ENCODE measurements at places on chromosomes 13 and 19. TPM values are rescaled to one million over a fixed set of nuclear protein-coding genes. Genes with fewer than 3 reads are reported as not detected.

PSG2 gene
- total RNA-seq: not detected

SRRM5 gene
- 0.38 TPM for total RNA-seq

CPT1C gene
- 11.8 TPM for total RNA-seq

RASAL3 gene
- total RNA-seq: 3.7 TPM

SPACA4 gene
- not detected for total RNA-seq

KCNN1 gene
- not detected for total RNA-seq

IGFL3 gene
- not detected for total RNA-seq

SLC1A6 gene
- not detected for total RNA-seq

CEACAM5 gene
- not detected for total RNA-seq

OVOL3 gene
- not detected for total RNA-seq

SOX1 gene
- not detected for total RNA-seq

IZUMO1 gene
- 0.52 TPM for total RNA-seq

IGSF23 gene
- total RNA-seq: not detected

- no peak for DNase-seq
Measured at GRCh38 chr13:26050568-26051230, 1.1 kb downstream of the SHISA2 start.

DNA sequence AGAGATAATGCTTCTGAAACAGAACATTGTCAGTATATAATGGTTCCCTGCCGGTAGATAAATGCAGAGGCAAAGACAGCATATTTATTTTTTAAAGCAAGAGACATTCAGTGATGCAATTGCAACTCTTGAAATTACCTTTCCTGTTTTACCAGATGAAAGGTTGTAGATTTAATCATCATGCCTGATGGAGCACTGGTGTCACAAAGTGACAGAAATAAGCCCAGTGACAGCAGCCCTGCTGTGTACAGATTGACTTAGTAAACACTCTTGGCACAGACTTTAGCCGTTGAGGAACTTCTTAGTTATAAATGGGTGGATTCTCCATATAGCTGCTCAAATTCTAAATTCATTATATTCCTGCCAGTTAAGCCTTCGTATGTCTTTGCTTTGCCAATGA lies 172.5 kb downstream of the ITGBL1 start:
- DNase-seq: no peak

GRCh38 chr19:18828786-18829185 lies 3.0 kb upstream of the UPF1 start:
- no peak for DNase-seq

GRCh38 chr13:51931606-51932005 lies 69.8 kb downstream of the CCDC70 start:
- DNase-seq: no peak

- DNase-seq: no peak
Measured at GRCh38 chr19:39432677-39433025, 3.1 kb downstream of the RPS16 start.

GRCh38 chr19:31211088-31211487 lies 138.1 kb downstream of the TSHZ3 start:
- no peak for DNase-seq

DNA sequence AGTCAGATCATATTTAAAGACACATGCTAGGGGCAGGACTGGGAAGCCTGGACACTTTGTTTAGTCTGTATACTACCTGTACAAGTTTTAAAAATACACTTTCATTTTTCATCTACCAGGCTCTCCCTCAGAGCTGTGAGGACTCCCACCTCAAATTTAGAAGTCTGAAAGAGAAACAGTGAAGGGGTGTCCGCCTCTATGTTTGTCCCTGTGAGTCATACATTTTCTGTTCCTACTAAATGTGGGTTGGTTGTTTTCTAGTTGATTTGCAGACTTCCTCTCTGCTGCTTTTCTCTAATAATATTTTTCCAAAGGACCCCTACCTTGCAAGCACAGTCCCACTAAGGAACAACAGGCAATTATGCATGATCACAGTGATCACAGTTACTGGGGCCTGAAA lies 110.5 kb downstream of the ENOX1 start:
- no peak for DNase-seq

- no peak for DNase-seq
Measured at GRCh38 chr13:94209117-94209516, 270.4 kb downstream of the DCT start.

DNA sequence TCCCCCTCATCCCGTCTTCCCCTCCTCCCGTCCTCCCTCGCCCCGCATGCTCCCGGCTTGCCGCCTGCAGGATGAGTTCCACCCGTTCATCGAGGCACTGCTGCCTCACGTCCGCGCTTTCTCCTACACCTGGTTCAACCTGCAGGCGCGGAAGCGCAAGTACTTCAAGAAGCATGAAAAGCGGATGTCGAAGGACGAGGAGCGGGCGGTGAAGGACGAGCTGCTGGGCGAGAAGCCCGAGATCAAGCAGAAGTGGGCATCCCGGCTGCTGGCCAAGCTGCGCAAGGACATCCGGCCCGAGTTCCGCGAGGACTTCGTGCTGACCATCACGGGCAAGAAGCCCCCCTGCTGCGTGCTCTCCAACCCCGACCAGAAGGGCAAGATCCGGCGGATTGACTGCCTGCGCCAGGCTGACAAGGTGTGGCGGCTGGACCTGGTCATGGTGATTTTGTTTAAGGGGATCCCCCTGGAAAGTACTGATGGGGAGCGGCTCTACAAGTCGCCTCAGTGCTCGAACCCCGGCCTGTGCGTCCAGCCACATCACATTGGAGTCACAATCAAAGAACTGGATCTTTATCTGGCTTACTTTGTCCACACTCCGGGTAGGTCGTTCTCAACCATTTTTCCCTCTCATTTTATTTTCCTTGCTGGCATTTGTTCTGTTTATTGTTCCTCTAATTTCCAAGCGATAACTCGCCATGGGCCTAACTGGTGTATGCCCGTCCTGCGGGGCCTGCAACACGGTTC lies 29.8 kb downstream of the NFIX start:
- DNase-seq: no peak

GRCh38 chr13:20311596-20311995 lies 79.5 kb upstream of the GJB6 start:
- DNase-seq: no peak

- DNase-seq: peak; percentile 95
Measured at GRCh38 chr19:38233740-38234251, 9.8 kb upstream of the DPF1 start.

- no peak for DNase-seq
Measured at GRCh38 chr13:26310470-26310869, 56.5 kb downstream of the CDK8 start.

- DNase-seq: peak; percentile 35
Measured at GRCh38 chr19:37981785-37982475, 74.9 kb downstream of the SIPA1L3 start.

DNA sequence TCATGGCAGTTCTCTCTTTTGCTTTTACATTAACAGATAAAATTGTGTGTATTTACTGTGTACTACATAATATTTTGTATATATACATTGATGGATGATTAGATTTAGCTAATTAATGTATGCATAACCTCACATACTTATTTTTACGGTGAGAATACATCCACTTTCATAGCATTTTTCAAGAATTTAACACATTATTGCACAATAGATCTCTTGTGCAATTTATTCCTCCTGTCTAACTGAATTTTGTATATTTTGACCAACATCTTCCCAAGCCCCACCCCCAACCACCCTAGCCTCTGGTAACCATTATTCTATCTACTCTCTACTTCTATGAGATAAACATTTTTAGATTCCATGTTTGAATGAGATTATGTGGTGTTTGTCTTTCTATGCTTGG lies 194.7 kb downstream of the RBM26 start:
- no peak for DNase-seq

GRCh38 chr13:90696656-90697055 lies 650.8 kb upstream of the MIR17HG start:
- no peak for DNase-seq

GRCh38 chr13:24700539-24700938 lies 20.3 kb downstream of the ATP12A start:
- peak; percentile 62 for DNase-seq

DNA sequence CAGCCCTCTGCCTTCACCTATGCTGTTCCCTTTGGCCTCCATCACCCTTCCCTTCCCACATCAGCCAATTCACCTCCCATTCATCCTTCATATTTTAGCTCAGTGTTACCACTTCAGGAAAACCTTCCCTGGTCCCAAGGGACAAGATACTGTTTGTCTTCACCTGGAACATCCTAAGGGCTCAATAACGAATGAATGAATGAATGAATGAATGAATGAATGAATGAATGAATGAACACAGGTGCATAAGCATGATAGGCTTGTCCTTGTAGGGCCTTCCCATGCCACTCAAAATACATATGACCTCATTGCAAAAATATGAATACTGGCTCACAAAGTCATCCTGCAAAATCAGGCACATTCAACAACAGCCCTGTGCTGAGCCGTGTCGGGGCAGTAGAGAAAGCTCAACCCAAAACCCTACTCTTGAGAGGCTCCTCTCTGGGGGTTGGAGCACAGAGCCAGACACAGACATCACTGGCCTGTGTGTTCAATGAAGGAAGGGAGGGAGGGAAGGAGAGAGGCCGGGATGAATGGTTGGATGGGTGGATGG lies 33.7 kb upstream of the TPM4 start:
- DNase-seq: no peak

All from posterior vena cava (tissue), 2 donors.